Activated CD4-positive, alpha-beta memory T cell treated with anti-CD3 and anti-CD28 coated beads, Interleukin-2, amount 10 ng/mL, durations not matched to agents 7 days and 5 days (primary cell): ENCODE measurements at places on chromosomes 7 and 10. TPM values are rescaled to one million over a fixed set of nuclear protein-coding genes. Genes with fewer than 3 reads are reported as not detected.

The C10orf62 gene
- total RNA-seq = not detected

The NEUROG3 gene
- total RNA-seq = 0.23 TPM

The TUBAL3 gene
- not detected for total RNA-seq

The ADARB2 gene
- total RNA-seq = 3.0 TPM

GRCh38 chr10:68559841-68560185 lies 324 bp upstream of the TET1 start:
- peak; percentile 20 for DNase-seq

GRCh38 chr7:129851809-129852208 lies 101.0 kb downstream of the UBE2H start:
- DNase-seq = no peak

DNA sequence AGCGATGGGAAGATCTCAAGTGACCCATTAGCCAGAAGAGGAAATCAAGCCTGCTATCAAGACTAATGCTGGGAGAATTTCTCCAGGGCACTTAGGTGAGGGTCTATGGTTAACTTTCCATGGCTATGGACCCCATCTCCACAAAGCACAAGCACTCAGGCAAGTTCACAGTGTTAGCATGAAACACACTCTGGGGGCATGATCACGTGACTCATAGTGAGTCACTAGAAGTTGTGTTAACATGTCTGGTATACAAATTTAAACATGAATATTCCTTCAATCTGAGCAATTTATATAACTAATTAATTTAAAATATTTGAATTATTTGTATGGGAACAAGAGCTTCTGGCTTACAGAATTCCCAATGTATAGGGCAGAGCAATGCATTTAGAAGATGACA lies 131.8 kb downstream of the FAM204A start:
- DNase-seq = no peak

DNA sequence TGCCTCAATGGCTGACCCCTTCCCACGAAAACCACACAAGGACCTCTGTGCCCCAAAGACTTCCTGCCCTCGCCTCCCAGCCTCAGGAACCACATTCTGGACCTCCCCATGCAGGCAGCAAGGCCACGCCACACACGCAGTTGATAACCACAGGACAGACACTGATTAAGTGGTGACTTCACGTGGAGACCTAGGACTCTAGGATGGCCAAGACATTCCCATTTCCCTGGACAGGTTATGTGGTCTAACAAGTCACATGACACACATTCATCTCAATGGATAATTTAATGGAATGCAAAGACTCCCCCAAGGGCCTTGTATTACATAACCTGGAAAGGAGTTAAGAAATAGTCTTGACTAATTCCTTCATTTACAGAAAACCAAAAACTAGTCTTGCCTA lies 110.2 kb downstream of the LARP4B start:
- DNase-seq = no peak

DNA sequence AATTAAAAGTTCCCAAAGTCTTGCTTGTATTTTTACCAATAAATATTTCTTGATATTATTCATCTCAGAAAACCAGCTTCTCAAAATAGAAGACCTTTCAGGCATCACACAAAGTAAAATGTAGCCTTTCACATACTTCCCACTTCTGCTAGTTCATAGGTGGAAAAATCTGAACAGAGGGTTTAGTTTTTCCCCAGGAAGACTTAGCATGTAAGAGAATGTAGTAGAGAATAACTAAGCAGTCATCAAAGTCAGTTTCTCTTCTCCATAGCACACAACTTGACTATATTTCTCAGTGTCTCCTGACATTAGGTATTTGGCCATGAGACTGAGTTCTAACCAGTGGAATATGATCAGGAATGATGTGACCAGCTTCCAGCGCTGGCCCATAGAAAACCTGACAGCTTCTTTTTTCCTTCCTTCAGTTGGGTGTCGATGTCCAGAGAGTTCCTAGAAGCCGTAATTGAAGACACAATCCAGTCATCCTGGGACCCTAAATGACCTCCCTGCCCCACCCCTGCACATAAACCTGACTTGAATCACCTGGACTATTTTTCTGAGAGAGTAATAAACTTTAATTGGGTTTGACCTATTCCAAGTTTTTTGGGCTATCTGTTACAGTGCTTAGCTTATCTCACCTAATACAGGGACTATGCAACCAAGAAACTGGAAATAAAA lies 67.5 kb upstream of the WNT16 start:
- no peak for DNase-seq

DNA sequence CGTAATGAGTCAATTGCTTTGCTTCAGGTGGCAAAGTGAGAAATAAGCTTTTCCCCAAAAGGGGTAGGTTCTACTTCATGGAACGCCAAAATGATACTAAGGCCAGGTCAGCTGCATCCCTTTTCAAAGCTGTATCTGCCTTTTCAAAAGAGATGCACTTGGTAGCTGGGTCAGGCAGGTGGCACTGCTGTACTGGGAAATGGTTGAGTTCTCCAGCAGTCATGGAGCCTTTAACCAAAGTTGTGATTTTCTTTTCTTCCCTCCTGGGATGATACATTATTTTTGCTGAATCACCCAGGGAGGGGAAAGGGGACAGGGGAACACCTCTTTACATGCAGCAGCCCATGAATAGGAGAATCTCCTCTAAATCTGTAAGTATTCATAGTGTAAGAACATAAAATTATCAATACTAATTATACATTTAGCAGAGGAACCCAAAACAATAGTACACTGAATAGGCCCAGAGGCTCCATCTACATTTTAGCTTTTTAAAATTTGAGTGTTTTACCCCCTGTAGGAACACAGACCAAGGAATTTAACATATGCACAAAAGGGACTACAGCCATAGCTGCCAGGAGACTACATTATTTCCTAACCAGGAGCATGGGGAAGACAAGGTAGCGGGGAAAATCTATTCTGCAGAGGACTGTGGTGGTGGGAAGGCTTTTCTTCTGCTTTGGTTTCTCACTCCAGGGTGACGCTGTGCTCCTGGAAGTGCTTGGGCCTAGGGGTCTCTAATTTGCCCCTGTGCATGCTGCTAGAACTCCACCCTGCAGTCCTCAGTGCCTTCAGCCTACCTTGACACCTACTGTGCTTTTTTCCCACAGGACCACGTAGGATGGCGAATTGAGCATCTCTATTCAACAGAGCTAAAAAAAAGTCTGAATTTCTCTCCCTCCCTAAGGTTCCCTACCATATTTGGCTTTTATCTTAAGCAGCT lies 6.4 kb upstream of the GPR22 start:
- peak; percentile 56 for DNase-seq
